ENCODE measurements at places on chromosomes 12 and 14.

DNA sequence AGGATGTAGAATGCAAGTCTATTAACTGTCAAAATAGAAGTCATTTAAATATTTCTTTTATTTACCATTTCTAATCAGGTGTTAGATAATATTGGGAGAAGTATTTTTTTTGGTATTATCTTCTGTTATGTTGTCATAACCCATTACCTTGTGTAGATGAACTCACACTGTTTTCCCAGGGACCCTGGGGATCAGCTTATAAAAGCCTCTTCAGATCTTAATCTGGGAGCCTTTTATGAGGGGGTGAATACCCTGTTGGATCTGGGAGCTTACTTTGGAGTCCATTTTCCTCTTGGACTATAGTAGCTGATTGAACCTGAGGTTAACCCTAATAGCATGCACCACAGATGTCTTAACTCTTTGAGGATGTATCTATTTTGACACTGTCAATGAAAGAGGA lies 176.3 kb upstream of the ATP2B1 start:
- DNase-seq = no peak

GRCh38 chr14:74504874-74505720 lies 11.5 kb downstream of the ISCA2 start:
- DNase-seq = no peak

- no peak for DNase-seq
Measured at GRCh38 chr14:90995785-90996184, 64.7 kb downstream of the RPS6KA5 start.

- no peak for DNase-seq
Measured at GRCh38 chr14:51211149-51211548, 28.9 kb upstream of the TMX1 start.

GRCh38 chr12:57127101-57127725 lies 1.1 kb upstream of the LRP1 start:
- DNase-seq = peak; percentile 57

DNA sequence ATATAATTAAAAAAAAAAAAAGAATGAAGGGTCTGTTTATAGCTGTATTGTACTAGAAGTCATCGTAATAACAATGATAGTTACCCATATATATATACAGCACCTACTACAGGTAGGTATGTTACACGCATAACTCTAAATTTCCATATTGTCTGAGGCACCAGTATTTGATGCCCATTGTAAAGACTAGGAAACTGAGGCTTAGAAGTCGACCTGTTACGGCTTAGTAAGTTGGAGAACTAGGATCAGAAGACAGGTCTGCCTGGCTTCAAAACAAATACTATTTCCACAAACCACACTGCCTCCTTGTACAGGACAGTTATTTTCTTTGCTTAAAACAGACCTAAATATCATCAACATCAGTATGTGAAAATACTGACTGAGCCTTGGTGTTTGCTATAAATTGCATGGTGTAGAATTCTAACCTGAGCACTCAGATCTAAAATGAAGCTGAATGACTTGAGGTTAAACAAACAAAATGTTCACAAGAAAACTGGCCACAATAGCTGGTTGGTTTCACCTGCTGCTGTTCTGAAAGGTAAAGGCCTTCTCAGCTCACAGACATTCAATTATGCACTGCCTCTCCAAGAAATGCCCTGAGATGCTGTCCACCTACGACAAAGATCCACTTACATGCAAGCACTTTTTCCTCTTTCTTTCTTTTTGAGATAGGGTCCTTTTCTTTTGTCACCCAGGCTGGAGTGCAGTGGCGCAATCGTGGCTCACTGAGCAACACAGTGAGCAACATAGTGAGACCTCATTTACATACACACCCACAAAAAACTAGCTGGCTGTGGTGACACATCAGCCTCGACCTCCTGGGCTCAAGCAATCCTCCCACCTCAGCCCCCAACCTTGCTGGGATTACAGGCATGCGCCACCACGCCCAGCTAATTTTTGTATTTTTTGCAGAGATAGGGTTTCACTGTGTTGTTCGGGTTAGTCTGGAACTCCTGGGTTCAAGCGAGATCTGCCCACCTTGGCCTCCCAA lies 35.7 kb downstream of the SSH1 start:
- peak; percentile 97 for DNase-seq

- DNase-seq = no peak
Measured at GRCh38 chr14:58668848-58669480, 31.2 kb downstream of the DACT1 start.

GRCh38 chr12:130965214-130965613 lies 11.5 kb downstream of the ADGRD1 start:
- no peak for DNase-seq

- DNase-seq = no peak
Measured at GRCh38 chr12:89250636-89251035, 101.7 kb downstream of the DUSP6 start.

GRCh38 chr14:94572637-94573303 lies 8.5 kb upstream of the SERPINA5 start:
- no peak for DNase-seq

DNA sequence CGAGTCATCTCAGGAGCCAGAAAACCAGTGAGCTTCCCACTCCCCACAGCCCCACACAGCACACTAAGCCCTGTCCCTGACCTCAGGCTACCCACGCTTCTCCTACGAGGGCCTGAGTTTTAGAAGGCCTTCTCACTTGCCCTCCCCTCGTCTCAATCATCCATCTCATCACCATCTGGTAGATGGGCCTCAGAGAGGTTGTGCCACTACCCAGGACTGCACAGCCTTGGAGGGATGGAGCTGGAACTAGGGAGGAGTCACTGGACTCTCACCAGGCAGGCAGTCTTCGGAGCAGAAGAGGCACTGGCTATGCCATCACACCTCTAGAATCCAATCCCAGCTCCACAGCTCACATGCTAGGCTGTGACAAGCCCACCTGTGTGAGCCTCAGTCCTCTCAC lies 52.3 kb downstream of the ITPK1 start:
- no peak for DNase-seq
